Thoracic aorta (tissue), 2 donors: ENCODE measurements at places on chromosomes 6 and 20.

- DNase-seq: no peak
These were observed 130.9 kb downstream of the FOXA2 start for GRCh38 chr20:22453244-22454080.

GRCh38 chr6:158793432-158793831, 25.7 kb downstream of the EZR start:
- no peak for DNase-seq

GRCh38 chr6:16747232-16748024, 13.8 kb downstream of the ATXN1 start:
- no peak for DNase-seq

- DNase-seq: no peak
These were observed 10.4 kb upstream of the RNF182 start for GRCh38 chr6:13914351-13914750.

- no peak for DNase-seq
These were observed 135.8 kb downstream of the SLC35F1 start for GRCh38 chr6:118042855-118043254.

DNA sequence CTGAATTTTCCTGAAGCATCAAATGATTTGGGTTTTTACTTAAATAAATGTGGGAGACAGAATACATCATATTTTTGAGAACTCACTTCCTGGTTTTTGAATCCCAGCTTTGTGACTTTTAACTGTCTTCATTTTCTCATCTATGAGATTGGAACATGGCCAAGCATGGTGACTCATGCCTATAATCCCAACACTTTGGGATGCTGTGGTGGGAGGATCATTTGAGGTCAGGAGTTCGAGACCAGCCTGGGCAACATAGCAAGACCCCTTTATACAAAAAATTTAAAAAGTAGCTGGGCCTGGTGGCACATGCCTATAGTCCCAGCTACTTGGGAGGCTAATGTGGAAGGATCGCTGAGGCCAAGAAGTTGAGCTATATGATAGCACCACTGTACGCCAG, 122.3 kb downstream of the QKI start:
- no peak for DNase-seq

GRCh38 chr20:49979030-49979832, 3.5 kb upstream of the SNAI1 start:
- DNase-seq: no peak

- no peak for DNase-seq
These were observed 739.4 kb upstream of the FLRT3 start for GRCh38 chr20:15076785-15077184.

DNA sequence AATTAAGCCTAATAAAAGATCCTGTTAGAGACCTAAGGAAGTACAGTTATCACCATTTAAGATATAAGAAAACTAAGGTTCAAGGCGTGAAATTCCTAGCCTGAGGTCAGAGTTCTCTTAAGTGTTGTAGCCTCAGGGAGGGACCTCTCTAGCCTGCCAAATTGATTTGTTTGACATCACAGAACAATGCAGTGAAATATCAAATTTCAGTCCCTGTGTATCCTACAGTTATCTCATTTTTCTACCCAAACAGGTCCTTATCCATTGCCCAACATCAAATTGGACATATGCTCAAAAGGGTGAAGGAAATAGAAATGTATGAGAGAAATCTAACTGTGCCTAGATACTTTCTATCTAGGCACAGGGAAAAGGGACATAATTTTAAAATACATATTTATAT, 63.0 kb downstream of the NCOA7 start:
- DNase-seq: no peak

- DNase-seq: no peak
These were observed 118.9 kb upstream of the NHSL1 start for GRCh38 chr6:138618168-138618567.

DNA sequence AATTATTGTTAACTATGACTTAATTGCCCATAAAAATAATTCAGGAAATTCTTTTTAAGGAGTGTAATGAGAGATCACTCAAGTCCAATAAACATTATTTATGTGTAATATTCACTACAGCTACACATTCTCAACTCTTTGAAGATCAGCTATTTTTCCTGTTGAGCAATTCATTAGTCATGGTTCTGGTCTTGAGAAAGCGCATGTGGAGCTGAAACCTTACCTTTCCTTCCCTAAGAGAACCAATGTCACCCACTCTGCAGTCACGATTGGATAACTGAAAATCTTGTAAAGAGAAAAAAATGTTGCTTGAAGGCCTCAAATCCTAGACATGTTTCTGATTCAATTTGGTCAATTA, 736.9 kb upstream of the MARCKS start:
- DNase-seq: no peak

DNA sequence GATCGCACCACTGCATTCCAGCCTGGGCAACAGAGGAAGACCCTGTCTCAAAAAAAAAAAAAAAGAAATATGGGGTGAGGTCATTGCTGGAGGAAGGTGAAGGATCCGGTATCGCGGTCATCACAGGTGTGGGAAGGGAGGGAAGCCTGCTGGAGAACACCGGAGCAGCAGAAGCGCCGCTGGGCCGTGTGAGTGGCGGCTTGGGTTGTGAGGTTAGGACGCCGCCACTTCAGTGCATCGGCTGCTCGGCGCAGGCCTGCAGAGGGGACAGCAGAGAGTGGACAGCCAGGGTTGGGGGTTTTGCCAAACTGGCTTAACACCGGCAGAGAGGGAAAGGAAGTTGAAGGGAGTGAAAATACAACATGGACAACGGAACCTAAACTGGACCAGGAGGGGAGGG, 5.4 kb downstream of the TLDC2 start:
- no peak for DNase-seq

DNA sequence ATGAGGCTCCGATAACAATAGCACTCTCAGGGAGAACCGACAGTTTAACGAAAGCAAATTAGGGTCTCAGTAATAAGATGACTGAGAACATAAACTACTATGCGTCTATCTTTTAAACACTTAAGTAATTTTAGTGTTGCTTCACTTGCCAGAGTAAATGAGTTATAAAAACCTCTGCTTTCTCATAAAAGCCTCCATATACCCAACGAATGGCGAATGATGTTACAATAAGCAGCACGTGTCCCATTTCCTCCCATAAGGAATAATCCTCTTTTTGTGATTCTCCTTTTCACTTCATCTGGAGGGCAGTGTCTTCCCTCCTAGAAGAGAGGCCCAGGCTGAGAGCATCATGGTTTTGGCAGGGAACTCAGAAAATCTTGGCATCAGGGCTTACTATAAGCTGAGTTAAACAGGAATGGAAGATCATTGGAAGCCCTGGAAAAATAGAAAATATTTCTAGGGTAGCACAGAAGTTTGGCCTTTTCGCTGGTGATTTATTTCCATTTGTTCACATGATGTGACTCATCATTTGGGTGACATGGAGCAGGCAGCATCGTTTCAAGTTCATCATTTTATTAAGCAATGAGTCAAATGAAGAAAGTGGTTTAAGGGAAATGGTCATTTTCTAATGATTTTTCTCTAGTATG, 255.4 kb downstream of the ATXN1 start:
- no peak for DNase-seq

GRCh38 chr6:150263765-150264404, 104.9 kb upstream of the IYD start:
- DNase-seq: no peak

- no peak for DNase-seq
These were observed 155.9 kb upstream of the POU3F2 start for GRCh38 chr6:98678481-98678880.
